ENCODE measurements at places on chromosomes 3 and 15.
A peak's percentile ranks its signal among the peaks of the same experiment; 100 is the strongest.

DNA sequence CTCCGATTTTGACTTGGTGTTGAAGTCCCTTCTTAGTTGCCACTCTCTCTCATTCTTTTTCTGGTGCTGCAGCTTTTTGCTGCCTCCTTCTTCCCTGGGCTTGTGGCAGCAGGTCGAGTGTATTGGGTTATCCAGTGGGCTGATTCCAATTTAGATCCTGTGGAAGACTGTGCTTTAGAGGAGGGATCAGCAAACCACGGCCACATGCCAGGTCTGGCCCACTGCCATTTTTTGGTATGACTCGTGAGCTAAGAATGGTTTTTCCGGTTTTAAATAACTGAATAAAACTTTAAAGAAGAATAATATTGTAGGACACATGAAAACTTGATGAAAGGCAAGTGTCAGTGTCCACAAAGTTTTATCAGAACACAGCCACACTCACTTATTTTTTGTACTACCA is 330.5 kb downstream of the ROBO2 start:
- no peak for DNase-seq

- DNase-seq, result peak; percentile 9
Observed at GRCh38 chr3:158443632-158444031, 127.4 kb upstream of the MLF1 start.

DNA sequence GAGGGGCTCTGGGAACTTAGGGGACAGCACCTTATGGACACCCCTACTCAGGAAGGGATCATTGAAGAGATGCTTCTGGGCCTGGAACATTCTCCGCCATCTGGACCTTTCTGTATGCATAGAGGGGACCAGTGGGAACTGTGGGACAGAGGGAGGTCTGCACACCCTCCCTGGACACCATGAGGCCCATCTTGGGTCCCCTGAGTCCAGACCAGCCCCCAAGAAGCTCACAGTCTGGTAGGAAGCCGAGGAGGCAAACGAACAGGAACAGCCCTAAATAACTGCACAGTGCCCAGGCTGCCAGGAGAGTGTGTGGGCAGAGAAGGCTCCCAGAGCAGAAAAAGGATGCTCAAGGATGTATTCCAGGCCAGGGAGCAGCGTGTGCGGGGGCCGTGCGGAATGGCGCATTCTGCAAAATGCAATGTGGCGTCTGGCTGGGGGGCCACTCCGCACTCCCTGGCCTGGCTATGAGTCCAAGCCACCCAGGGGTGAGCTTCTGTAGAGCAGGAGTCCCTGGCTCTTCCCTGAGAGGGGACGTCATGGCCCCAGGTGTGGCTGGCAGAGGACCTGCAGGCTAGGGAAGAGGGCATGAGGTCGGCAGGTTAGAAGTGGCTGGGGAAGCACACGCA is 24.5 kb upstream of the KLF13 start:
- no peak for DNase-seq

GRCh38 chr15:75620058-75620820 is 5.3 kb downstream of the SNUPN start:
- DNase-seq, result no peak

GRCh38 chr3:22617372-22617771 is 585.8 kb upstream of the UBE2E2 start:
- no peak for DNase-seq

GRCh38 chr3:79314544-79314943 is 453.3 kb downstream of the ROBO1 start:
- DNase-seq, result no peak

DNA sequence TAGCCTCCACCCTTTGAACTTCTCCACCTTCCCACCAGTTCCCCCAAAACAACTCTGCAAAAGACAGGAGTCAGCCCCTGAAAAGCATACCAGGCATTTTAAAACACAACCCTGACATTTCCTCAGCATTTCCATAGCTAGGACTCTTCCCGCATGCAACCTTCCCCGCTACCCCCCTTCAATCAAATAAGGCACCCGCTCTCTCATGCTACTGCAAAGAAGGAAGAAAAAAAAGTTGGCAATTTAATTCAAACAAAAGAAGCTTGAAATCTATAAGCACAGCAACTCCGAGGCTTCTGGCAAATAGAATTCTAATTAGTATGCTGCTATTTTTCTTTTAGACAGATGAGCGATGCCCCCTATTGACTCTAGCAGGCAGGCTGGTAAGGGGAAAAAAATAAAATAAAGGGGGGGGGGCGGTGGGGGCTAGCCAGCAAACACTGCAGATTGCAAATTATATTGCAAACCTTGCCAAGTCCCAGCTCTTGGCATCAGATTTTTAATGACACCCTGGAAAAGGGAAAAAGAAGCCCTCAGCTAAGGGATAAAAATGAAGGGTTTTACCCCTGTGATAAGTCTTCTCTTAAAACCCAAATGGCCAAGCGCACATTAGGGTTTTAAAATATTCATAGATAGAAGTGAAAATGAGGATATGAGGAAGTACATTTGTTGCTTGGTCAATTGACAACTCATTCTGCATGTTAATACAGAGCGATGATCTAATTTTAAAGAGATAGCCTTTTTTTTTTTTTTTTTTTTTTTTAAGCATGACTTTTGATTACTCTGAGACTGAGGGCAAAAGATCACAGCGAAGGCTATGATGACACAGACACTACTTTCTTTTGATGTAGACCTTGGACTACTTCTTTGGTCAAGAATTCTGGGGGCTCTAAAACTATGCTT is 255.2 kb downstream of the NR2F2 start:
- DNase-seq, result no peak

DNA sequence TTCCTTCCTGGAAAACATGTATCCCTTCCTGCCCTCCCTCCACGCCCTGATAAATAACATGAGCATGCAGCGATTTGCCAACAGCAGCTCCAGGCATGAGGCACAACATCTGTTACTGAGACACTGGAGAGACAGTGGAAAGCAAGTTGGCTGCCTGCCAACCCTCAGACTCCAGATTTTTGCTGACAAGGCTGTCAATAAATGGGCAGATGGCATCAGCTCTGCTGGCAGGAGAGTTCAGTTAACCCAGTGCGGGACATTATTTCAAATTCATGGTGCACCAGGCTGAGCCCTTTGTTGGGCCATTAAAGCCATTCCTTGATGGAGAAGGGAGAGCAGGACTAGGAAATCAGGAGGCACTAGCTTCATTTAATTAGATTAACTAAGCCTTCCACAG is 293.3 kb downstream of the MEX3B start:
- no peak for DNase-seq

- DNase-seq, result no peak
Observed at GRCh38 chr15:46502667-46503066, 867.8 kb downstream of the SQOR start.

- peak; percentile 88 for DNase-seq
Observed at GRCh38 chr3:159988617-159989271, at the start of gene IL12A. TSS of gene IL12A (plus strand) at chr3:159988835.
